Skin of body (tissue), 3 donors: ENCODE measurements at places on chromosomes 5 and 9.

DNA sequence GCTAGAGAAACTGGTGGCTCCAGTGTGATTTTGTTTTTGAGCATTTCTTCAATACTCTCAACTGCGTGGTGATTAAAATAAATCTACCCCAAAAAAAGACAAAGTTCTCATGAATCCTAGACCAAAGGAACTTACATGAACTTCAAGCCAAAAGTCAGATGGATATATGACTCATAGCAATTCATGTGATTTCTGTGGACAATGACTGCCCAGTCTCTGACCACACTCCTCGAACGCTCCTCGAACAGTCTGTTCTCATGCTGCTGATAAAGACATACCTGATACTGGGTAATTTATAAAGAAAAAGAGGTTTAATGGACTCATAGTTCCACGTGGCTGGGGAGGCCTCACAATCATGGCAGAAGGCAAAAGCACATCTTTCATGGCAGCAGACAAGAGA lies 46.4 kb upstream of the CEP78 start:
- DNase-seq: no peak

DNA sequence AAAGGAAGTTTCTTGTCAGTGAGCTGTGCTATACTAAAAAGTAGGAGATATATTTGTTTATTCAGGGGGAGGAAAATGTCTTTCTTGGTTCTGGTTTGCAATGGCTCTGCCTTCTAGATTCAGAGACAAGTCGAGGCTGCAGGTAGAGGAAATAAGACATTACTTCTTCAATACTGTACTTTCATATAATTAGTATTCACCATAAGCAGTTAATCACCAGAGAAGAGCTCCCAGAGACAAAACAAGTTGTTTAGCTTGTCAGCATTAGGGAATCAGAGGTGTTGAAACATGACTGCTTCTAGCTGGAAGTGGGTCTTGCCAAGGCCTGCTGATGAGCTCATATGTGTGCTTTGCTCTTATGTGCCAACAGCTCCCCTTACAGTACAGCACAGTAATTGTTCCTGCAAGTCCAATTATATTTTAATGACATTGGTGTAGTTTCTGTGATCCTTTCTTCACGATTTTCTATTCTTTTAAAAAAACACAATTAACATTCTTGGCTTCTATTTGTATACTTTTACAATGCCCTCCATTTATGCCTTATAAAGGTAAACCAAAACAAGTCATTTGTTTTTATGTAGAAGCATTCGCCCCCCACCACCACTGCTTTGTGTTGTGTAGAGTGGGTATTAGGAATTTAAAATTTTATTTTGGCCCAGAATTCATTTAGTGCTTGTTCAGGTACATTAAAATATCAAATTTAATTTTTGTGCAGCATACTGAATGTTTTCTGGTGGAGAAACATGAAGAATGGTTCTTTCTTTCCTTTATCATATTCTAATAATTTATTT lies 112.2 kb downstream of the RPS23 start:
- peak; percentile 97 for DNase-seq

DNA sequence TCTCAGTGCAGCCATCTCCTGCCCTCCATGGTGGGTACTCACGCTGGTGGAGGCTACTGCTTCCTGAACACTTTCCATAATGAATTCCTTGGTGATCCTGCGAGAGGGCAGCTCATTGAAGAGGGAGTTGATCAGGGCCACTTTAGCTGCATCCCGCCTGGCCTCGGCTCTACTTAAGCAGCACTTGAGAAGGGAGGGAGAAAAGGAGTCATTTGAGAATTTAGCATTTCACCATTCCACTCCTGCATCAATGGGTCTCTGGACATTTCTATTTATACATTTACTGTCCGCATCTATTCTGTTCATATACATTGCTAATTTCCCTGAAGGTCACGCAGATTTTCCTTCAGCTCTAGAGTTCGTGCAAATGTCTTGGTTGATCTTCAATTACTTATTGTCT lies 35.1 kb downstream of the LIX1 start:
- DNase-seq: no peak

- DNase-seq: no peak
Observed at GRCh38 chr5:55694152-55694830, 17.8 kb downstream of the SLC38A9 start.

GRCh38 chr5:168939887-168940544 lies 360.8 kb upstream of the PANK3 start:
- DNase-seq: no peak

DNA sequence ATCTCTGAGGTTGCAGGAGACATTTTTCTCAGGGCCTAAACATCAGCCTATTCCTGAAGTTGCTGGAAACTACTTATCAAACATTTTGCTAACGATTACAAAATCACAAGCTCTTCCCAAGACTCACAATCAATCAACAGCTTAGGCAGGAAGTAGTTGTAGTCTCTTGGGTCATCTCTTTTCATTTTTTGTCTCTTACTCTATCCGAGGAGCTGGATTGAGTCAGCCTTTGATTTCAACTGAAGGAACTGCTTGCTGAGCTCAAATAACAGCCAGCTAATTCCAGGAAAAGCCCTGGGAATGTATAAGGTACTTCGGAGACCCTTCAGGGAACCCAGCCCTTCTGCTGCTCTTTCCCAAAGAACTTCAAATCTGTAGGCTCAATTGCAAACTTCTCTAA lies 398.9 kb downstream of the PLK2 start:
- no peak for DNase-seq
